ENCODE measurements at places on chromosomes 16 and 17.

DNA sequence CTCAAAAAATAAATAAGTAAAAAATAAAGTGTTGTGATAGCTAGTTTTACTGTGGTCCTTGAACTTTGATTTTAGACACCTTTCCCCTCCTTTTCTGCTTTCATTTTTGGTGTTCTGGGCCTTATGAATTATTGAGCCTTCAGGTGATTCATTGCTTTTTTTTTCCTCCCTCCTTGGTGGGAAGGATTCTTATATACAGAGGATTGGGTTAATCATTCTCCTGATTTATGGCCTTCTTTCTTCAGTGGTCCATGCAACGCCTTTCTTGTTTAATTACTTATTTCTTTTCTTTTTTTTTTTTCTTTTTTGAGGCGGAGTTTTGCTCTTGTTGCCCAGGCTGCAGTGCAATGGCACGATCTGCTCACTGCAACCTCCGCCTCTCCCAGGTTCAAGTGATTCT lies 8.0 kb upstream of the MYL4 start:
- DNase-seq: no peak

DNA sequence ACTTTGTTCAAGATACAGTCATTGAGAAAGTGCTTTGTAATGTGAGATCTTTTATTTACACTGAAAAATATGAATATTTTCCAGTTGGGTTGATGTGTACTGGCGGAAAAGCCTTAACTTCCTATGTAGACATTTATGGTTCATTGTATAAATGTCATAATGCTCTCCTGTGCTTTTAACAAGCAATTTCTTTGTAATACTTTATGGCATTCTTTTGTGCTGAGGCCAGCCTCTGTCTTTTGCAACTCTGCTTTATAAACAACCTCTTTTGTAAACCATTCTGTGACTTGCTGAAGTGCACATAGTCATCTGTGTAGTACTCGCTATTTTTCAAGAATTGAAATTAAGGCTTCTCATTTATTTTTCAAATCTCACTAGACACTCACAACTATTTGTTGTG lies 291.2 kb downstream of the CDH11 start:
- DNase-seq: peak; percentile 85

DNA sequence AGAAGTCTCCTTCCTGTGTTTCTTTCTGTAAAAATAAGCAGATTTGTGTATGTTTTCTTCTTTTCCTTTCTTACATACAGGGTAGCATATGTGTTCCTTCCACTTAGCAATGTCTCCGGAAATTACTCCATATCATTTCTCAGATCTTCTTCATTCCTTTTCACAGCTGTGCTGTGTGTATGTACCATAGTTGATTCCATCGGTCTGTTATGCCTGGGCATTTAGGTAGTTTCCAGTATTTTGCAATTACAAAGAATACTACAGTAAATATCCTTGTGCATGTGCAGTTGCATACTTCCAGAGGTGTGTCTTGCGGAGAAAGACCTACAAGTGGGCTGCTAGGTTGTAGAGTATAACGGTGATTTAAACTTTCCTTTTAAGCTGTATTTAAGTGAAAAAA lies 69.8 kb downstream of the CLEC16A start:
- DNase-seq: peak; percentile 90

- peak; percentile 79 for DNase-seq
Measured at GRCh38 chr16:54447576-54448440, 161.2 kb upstream of the IRX3 start.

DNA sequence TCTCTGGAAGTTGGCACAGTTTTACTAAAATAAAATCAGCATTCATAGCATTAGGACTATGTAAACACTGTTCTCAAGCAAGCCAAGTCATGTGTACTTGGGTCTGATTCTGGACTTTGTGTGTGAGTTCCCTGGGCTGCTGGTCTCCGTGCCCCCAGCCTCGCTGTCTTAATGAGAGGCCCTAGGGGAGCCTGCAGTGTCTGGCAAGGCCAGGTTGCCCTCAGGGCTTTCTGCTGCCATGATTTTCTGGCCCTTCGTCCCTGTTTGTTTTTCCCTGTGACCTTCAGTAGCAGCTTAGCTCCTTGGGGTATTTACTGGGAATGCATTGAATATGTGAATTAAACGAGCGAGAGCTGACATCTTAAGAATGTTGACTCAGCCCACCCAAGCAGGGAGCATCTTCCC lies 161.8 kb downstream of the RPTOR start:
- no peak for DNase-seq

- DNase-seq: no peak
Measured at GRCh38 chr17:68565661-68566441, 35.3 kb downstream of the FAM20A start.

GRCh38 chr16:2035431-2036199 lies 8.9 kb downstream of the NHERF2 start:
- DNase-seq: peak; percentile 85

- no peak for DNase-seq
Measured at GRCh38 chr17:33871720-33872540, 383.2 kb upstream of the CCL2 start.

GRCh38 chr16:89701425-89702406 lies at the start of gene SPATA2L:
Gene SPATA2L, minus strand, starts transcription at chr16:89701705. Its CDS starts 473 bp downstream, at chr16:89701232.
- DNase-seq: peak; percentile 84

GRCh38 chr17:6927290-6928126 lies 68.3 kb upstream of the ALOX12 start:
- DNase-seq: peak; percentile 47

GRCh38 chr17:39572121-39572520 lies 35.6 kb downstream of the NEUROD2 start:
- no peak for DNase-seq

GRCh38 chr16:303760-304505 lies 21.0 kb downstream of the PDIA2 start:
- DNase-seq: peak; percentile 22

- no peak for DNase-seq
Measured at GRCh38 chr17:75267411-75268232, 3.4 kb downstream of the MIF4GD start.

DNA sequence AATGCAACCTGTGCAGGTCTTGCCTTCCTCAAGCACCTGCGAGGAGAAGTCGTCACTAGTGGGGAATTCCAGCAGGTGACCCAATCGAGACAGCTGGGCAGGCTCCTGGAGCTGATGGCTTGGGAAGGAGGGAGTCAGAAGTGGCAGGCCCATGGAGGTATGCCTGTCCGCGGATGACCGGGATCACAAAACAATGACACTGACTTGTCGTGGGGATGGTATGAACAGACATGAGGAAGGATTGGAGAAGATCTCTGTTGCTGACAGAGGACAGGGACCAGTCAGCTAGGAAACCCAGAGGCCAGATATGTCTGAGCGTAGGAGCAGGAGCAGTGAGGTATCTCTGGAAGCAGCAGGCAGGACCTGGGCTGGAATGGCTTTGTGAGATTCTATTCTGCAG lies 233.3 kb downstream of the SOX9 start:
- no peak for DNase-seq

DNA sequence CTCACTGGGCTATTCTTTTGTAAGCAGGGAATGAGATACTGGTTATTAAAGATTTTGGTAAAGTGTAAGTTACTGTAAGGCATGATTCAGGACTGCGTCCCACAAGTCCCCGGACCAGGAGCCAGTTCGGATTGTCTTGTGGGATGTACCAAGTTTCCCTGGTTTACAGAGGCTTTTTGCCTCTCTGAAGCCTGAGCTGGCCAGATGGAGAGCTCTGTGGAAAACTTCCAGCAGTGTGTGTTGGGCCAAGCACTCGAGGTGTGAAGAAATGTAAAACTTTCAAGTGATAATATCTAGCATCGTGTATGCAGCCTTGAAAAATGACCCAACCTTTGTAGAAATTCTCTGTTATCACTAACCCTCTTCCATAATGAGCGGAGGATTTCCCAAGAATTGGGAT lies 2.4 kb downstream of the EPN2 start:
- no peak for DNase-seq

GRCh38 chr16:503150-504071 lies 24.1 kb upstream of the CAPN15 start:
- no peak for DNase-seq

DNA sequence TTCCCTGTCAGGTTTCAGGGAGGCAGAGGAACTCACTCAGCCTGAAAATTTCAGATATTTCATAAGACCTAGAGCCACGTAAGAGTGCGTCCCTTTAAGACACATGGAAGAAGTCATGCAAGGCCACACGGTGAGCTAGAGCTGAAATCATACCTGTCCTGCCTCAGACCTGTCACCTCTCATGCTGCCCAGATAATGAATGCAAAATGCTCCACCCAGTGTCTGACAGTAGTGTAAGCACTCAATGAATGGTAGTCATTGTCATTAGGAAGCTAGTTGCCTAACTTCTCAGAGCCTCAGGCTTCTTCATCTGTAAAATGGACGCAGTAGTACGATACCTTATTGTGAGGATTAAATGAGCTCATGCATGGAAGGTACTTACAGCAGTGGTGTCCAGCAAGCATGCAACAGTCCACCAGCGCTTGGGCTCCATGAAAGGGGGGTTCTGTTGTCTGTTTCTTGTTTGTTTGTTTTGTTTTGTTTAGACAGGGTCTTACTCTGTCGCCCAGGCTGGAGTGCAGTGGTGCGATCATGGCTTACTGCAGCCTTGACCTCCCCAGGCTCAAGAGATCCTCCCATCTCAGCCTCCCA lies 60.7 kb downstream of the WSB1 start:
- no peak for DNase-seq

DNA sequence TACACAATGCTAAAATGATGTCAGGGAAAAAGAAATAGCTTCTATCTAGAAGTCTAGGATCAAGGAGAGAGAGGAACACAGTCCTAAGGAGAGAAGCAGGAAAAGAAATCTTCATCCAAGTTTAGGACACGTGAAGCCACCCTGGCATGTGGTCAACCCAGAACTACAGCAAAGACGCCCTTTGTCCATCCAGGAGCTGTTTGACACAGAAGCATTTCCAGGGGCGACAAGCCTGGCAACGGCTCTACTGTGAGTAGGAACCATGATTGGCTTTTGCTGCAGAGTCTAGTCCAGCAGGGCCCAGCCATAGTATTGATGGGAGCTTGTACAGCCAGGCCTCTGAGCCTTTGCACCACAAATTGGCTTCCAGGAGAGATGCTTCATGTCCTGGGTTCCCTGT lies 185.4 kb upstream of the RPL38 start:
- no peak for DNase-seq

GRCh38 chr16:67233596-67233995 lies 6.7 kb downstream of the TMEM208 start:
- DNase-seq: no peak

DNA sequence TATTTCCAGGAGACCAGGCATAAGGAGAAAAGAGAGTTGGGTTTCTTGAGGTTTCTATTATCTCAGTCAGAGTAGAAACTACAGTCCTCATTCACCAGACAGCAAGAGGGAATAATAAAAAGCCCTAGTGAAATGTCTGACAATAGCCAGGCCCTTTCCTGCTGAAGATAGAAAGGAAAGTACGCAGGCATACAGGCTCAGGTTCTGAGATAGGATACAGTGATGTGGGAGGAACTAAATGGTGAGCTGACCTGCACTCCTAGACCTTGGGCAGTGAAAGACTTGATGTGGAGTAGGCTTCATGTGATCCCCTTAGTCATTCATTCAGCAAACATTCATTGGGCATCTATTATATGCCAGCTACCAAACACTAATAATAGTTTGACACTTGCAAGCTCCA lies 14.9 kb downstream of the ZNF821 start:
- DNase-seq: no peak

DNA sequence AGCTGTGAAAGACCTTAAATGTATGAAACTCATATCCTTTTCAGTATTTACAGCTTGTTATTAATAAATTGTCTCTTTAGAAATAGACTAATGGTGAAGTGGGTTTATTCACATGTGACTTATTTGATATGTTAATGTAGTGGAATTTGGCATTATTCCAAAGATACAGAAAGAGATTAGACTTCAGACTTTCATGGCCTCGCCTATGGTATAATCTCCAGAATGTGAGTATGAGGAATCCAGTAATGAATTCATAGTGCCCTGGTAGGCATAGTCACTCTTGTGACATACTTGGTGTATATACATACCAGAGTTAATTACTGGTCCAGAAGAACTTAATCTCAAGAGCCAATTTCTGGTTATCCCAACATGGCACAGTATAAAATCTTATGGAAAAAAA lies 72.7 kb downstream of the OMG start:
- no peak for DNase-seq

DNA sequence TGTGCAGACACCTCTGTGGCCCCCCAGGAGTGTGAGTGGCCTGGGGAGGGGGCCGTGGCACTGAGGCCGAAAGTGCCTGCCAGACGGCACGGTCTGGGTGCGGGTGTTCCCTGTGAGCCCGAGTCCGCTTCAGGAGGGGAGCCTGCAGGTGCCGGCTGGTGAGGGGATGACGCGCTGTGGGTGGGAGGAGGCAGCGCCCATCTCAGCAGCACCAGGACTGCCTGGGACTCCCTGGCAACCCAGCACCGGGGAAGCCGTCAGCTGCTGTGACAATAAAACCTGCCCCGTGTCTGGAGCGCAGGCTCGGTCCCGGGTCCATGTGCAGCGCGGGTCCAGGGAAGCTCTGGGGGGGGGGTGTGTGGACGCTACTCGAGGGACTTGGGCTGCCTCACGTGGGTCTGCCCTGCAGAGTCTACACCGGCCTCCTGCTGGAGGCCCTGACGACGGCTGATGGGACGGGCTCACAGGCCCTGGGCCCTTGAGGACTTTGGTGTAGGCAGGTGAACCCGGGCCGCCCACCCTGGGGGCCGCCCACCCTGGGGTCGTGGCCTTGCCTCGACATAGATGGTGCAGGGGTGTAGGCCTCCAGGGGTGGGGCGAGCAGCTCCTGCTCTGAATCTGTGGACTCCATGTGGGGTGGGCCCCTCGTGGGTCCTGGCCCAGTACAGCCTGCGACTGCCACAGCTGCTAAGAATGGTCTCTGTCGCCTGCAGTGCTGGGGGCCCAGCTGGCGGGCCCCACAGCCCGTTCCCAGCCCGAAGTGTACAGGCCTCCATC lies 5.9 kb upstream of the RAB40C start:
- no peak for DNase-seq

DNA sequence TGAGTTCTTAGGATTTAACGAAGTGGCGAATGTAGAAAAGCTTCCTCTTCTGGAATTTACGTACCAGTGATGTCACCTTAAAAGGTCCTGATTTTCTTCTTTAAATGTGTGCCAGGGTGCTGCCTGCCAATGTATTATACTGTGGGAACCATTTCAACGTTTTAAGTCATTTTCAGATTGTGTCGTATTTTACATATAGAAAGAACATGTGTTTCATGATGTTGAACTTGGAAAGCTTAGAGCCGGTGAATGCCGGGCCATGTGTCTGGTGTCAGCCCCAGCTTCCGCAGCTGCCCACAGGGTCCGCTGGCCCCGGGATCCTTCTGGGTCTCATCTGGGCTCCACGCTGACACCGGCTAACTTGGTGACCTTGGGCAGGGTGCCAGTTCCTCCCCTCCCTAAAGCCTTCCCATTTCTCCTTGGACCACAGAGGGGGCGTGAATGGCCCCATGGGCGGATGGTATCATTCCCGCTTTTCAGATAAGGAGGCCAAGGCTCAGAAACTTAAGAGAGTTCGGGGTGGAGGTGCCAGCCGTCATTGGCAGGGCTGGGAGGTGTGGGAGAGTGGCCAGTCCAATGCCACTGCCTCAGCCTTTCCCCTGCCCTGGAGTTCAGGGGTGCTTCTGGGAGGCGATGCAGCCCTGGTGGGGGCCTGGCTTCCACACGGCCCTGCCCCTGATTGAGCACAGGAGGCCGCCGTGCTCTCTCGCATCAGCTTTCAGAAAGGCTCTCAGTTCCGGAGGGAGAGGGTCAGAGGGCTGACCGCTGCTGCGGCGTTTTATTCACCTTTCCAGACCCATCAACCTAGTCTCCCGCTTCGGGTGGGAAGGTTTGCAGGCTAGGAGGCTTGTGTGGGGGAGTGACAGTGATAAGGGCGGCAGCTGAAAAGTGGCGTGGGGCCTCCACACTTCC lies 68.8 kb upstream of the CIBAR2 start:
- DNase-seq: no peak

All from mesenchymal stem cell (in vitro differentiated cells and primary cell).